MM.1S (cell line): ENCODE measurements at places on chromosomes 5 and 9.

- H3K4me3 ChIP-seq: no peak overlapping the region
- DNase-seq: no peak
- no peaks in the 10 kb centered on the region for H3K27me3 ChIP-seq
- H3K4me1 ChIP-seq: no peaks in the 10 kb centered on the region
Measured at GRCh38 chr5:91006713-91007112, 376.4 kb downstream of the ARRDC3 start.

- H3K4me1 ChIP-seq: peaks cover 7% of the 10 kb centered on the region
- no peak for DNase-seq
- no peaks in the 10 kb centered on the region for H3K27me3 ChIP-seq
- no peaks in the 10 kb centered on the region for H3K36me3 ChIP-seq
- H3K4me3 ChIP-seq: no peak overlapping the region
Measured at GRCh38 chr9:93054758-93055704, 3.5 kb upstream of the SUSD3 start.

DNA sequence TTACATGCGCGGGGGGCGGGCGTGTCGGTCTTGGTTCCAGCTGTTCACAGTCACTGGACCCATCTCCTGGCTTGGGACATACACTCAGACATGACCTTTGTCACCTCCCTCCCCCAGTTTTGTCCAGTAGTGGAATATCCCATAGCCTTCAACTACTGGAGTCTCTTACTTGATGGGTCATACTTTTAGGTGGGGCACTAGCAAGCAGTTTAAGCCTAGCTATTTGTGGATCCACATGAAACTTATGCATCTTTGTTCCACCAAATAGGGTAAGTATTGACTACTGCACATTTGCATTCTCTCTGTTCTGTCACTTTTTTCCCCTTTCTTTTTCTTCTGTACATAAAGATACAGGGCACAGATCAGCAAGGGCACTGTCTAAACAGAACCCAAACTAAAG is 15.4 kb upstream of the MAMDC2 start:
- H3K27ac ChIP-seq: no peak overlapping the region
- H3K4me1 ChIP-seq: no peaks in the 10 kb centered on the region
- no peak for DNase-seq

DNA sequence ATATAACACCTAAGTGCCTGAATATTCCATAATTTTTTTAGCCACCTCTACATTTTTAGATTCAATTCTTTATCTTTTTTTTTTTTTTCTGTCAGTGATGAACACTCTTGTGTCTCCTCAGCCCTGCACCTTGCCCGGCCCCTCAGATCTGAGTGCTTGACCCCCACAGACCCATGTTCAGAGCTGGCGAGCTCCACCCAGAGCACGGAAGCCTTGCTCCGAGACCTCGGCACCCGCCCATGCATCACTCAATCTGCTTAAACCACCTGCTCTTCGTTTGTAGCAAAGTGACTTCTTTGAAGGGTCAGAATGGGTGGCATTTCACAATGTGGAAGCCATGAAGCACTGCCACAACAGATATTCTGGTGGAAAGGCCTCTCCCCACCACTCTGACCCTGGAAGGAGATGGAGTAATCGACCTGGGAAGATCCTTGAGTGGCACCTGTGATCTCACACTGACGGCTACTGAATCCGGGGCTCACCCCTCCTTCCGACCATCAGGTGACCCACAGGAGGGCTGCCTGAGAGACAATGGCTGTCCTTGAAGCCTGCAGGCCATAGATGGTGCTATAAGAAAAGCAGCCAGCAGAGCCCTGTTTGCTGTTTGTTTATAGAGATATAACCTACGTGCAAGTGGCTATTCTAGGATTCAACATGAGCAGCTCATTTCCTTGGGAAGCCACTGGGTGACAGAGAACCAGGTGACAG is 261.1 kb upstream of the IRX4 start:
- H3K27ac ChIP-seq: no peak overlapping the region
- H3K27me3 ChIP-seq: peaks cover 15% of the 10 kb centered on the region; the same call in 1 of the 2 replicates
- no peaks in the 10 kb centered on the region for H3K4me1 ChIP-seq
- H3K36me3 ChIP-seq: no peaks in the 10 kb centered on the region
- DNase-seq: no peak

DNA sequence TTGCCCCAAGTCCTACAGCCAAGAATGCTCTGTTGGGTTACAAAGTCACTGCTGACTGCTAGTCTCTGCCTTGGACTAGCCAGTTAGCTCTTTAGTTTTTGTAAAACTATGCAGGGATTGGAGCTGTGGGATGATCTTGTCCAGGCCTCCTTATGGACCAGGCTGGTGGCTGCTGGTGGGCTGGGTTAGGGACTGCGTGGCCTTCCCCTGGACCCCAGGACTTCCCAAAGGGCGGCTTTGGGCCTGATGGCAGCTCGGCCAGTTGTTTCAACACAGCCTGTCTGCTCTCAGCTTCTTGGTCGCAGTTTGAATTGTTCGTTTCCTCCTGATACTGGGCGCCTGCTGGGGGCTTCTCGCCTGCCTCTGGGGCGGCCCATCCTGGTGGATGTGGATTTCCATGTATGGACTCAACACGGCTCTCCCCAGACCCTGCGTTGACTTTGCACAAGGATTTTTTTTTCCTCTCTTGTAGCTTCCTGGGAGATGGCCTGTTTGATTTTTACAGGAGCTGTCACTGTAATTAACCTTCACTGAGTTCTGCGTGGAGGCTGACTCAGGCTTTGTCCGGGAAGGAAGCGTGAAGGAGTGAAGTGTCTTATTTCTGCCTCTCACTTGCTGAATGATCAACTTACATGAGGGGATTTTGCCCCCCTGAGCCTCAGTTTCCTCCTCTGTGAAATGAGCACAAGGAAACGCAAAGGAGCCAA is 91.9 kb upstream of the NEURL1B start:
- no peaks in the 10 kb centered on the region for H3K36me3 ChIP-seq
- H3K27me3 ChIP-seq: peaks cover 5% of the 10 kb centered on the region
- no peaks in the 10 kb centered on the region for H3K4me1 ChIP-seq
- DNase-seq: no peak

DNA sequence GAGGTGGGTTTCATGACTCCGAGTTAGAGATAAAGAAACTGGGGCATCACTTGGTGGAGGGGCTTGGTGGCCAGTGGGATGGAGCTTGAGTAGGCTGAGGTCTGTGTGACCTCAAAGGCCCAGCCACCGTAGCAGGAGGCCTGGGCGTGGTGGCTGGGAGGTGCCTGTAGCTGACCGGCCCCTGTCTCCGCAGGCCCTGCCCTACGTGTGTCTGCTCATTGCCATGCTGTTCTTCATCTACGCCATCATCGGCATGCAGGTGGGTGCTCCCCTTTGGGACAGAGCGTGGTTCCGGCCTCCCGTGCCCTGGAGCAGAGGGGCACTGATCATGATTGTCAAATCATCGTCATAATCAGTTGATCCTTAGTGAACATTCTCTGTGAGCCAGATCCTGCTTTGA is 196.2 kb downstream of the CACNA1B start:
- no peak overlapping the region for H3K27ac ChIP-seq
- no peaks in the 10 kb centered on the region for H3K36me3 ChIP-seq
- no peak for DNase-seq
- no peaks in the 10 kb centered on the region for H3K4me1 ChIP-seq
- H3K27me3 ChIP-seq: peaks cover 95% of the 10 kb centered on the region
- H3K4me3 ChIP-seq: no peak overlapping the region

DNA sequence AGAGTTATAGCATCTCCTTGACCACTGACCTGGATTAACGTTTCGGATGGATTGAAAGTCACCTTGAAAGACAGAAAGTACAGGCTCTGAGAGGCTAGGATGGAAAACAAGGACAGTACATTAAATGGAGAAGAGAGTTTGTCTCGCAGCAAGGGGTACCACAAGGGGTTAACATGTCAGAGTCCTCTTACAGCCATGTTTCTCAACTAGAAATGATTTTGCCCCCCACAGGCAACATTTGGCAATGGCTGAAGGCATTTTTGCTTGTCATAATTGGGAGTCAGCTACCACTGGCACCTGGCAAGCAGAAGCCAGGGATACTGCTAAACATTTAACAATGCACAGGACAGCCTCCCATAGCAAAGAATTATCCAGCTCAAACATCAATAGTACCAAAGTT is 90.8 kb upstream of the EQTN start:
- no peak overlapping the region for H3K4me3 ChIP-seq
- H3K36me3 ChIP-seq: no peaks in the 10 kb centered on the region
- no peaks in the 10 kb centered on the region for H3K27me3 ChIP-seq
- no peak for DNase-seq
- 0 out of 2 replicates have a peak, but pooled peaks cover 10% of the 10 kb centered on the region for H3K4me1 ChIP-seq
